ENCODE measurements at places on chromosomes 7 and 10.

DNA sequence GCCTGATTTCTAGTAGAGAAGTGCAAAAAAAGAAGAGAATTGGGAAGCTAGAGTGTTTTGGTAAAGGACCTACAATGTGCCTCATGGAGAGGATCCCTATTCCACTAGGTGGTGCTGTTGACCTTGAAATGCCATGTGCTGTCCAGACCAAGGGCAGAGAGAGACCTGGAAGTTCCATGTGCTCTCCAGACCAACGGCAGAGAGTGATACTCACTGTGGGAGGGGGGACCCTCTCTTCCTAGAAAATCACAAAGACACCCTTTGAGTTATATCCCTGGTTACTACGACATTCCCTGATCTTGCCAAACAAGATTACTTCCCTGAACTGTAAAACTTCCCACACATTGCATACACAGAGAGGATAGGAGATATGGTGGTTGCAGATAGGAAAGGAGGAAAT, 212.7 kb upstream of the ZNF804B start:
- DNase-seq = peak; percentile 21

- DNase-seq = peak; percentile 43
Measured at GRCh38 chr7:121395494-121395960, 581 bp downstream of the FAM3C start.

DNA sequence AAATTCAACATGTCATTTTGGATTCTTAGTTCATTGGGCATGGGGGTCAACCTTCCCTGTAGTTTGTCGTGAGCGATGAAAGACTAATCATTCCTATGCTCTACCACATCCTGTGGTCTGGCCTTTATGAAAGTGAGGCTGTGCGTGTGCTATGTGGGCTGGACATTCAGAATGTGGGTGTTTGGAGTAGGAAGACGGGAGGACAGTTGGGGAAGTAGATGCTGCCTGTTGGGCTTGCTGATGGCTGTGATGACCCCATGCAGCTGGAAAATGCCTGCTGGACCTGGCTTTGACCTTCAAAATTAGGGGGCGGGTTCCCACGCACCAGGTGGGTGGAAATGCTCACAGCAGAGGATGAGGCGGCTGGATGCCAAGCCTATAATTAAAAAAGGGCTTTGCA, 90.9 kb upstream of the MKI67 start:
- DNase-seq = no peak

DNA sequence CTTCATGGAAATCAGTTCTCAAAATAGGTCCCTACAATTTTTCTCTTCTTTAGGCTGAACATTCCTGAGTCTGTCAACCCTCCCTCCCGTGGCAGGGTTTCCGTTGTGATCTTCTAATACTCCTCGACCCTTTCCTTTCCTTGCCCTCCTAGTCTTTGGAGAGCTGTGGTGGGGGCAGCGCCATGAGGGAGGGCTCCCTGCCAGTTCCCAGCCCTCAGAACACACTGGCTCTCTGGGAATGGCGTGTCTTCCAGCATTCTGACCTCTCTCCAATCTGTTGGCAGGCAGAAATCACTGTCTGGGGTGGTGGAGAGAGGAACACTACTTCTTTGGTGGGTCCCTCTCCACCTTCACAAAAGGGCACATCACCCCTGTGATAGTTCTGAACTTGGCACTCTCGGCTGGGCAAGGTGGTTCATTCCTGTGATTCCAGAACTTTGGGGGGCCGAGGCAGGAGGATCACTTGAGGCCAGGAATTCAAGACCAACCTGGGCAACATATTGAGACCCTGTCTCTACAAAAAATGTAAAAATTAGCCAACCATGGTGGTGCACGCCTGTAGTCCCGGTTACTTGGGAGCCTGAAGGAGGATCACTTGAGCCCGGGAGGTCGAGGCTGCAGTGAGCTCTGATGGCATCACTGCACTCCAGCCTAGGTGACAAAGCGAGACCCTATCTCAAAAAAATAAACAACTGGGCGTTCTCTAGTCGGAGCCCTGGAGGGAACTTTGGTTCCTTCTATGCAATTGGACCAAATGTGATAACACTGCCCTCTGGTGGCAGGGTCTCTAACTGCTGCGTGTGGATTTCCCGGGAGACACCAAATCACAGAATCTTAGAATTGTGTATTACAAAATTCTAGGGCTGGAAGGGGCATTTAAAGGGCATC, 13.1 kb upstream of the ARPC1A start:
- peak; percentile 41 for DNase-seq

- no peak for DNase-seq
Measured at GRCh38 chr10:63738410-63738809, 217.2 kb downstream of the REEP3 start.

- no peak for DNase-seq
Measured at GRCh38 chr10:90621577-90621976, 236.3 kb downstream of the HTR7 start.

DNA sequence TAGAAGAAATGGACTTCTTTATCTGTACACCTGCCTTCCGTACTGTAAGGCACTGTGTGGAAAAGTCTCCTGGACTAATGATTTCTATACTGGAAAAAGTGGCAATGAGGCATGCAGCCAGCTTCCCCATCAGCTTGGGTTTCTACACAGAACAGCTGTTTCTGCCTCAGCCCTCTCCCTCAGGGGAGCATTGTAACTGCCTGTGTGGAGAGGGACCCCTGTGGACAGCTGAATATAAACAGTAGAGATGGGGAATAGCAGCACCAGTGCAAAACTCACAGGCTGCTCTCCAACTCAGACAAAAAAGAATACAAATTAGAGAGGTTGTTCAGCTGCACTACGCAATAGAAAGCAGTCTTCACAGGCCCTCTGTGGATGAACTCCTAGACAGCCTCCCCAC, 451.3 kb upstream of the MBL2 start:
- no peak for DNase-seq

GRCh38 chr7:141866974-141867373, 25.7 kb upstream of the PRSS37 start:
- DNase-seq = no peak

GRCh38 chr10:122490268-122490667, 28.9 kb downstream of the HTRA1 start:
- DNase-seq = no peak

DNA sequence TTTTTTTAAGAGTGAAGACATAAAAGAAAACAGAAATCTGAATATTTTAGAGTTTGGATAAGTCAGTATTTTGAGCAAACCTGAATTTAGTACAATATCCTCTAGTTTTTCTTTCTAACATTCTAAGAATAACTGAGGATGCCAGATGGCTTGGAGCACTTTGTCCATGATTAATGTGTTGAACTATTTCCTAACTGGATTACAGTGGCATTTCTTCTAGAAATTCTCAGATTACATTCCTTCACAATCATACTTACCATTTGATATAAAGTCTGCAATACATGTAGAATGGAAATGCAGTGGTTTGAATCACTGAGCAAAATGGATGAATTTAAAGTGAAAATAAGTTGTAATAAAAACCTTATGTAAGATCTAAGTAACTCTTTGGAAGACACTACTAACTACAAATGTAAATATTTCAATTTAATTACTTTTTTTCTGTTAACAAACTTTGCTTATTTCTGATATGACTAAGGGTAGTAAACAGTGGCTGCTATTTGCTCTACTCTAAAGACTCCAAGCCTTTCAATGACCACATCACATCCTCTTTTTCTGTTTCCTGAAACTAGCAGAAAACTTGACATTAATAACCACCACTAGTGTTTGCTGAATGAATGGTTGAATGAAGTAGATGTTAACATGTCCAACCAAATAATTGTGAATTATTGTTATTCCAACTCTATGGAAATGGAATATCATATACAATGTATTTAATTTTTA, 102.8 kb downstream of the PRKG1 start:
- no peak for DNase-seq

DNA sequence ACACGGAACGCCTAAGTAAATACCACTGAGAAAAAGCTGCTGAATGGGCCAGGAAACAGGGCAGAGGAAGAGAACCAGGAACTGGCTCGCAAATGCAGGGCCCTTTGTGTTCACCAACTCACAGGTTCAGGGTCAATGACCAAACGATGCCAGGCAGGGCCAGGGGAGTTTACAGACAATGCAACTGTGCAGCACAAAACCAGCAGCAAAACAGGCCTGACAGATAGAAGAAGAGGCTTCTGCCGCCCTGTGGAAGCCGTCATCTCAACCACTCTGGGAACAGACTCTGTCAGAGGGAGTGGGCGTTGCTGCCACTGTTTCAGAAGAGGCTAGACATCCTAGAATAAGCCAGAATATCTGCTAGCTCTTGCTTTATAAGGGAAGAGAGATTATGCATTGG, 117.9 kb downstream of the KMT2E start:
- peak; percentile 2 for DNase-seq

- no peak for DNase-seq
Measured at GRCh38 chr7:130989101-130989795, 255.2 kb upstream of the KLF14 start.

DNA sequence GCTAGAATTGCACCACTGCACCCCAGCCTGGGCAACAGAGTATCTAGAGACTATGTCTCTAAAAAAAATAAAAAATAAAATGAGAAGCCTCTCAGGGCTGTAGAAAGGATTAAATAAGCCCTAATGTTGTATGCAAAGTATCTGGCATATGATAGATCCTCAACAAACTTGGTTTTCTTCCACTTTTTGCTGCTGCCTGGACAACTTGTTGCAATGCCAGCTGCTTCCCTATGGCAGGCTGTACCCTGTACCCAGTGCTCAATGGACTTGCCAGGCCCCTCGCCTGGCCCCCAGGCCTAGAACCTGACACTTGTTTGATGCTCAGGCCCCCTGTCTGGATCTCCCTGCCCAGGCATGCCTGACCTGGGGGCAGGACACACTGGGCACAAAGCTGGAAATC, 28.5 kb upstream of the CDH23 start:
- no peak for DNase-seq

GRCh38 chr7:93728292-93728691, 153.8 kb upstream of the CALCR start:
- DNase-seq = no peak

DNA sequence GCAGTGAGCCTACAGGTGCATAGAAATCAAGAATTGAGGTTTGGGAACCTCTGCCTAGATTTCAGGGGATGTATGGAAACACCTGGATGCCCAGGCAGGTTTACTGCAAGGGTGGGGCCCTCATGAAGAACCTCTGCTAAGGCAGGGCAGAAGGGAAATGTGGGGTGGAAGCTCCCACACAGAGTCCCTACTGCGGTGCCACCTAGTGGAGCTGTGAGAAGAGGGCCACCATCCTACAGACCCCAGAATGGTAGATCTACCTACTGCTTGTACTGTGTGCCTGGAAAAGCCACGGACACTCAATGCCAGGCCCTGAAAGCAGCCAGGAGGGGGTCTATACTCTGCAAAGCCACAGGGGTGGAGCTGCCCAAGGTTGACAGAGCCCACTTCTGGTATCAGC, 533.5 kb downstream of the GPAM start:
- no peak for DNase-seq

- no peak for DNase-seq
Measured at GRCh38 chr7:155219947-155220769, 77.5 kb upstream of the INSIG1 start.

GRCh38 chr10:6956562-6956961, 376.5 kb upstream of the PRKCQ start:
- DNase-seq = no peak

GRCh38 chr10:33160151-33160550, 174.3 kb downstream of the NRP1 start:
- no peak for DNase-seq

DNA sequence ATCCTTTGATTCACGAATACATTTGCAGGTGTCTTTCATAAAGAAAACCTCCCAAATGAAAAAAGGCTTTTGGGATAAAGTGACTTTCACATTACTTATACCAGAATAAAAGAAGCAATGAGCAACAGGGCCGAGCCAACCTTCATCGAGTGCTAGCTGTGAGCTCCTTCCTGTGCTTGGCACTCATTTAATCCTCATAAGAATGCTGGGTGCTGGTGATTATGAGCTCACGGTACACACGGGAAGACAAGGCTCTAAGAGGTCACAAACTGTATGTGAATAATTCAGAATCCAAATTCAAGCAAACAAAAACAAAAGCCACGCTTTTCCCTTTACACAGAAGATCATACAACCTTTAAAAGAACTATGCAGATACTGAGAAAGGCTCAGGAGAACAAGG, 156.2 kb downstream of the COBL start:
- DNase-seq = no peak

GRCh38 chr10:34467364-34467763, 347.7 kb downstream of the PARD3 start:
- DNase-seq = no peak

- peak; percentile 21 for DNase-seq
Measured at GRCh38 chr7:90717296-90718060, 121.4 kb downstream of the CDK14 start.

DNA sequence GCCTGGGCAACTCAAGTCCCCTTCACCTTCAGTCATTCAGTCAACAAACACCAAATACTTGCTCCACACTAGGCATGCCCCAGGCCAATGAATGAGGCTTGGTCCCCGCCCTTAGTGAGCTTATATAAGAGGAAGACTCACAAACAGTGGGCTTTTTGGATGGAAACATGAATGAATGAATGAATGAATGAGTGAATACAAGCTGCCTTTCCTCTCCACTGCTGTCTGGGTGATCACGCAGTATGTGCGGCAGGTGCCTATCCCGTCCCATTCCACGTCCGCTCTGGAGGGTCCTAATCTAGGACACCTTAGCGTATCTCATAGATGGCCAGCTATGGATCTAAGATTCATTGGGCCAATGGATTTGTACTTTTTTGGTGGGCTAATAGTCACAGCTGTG, 19.8 kb upstream of the GTF2I start:
- no peak for DNase-seq

DNA sequence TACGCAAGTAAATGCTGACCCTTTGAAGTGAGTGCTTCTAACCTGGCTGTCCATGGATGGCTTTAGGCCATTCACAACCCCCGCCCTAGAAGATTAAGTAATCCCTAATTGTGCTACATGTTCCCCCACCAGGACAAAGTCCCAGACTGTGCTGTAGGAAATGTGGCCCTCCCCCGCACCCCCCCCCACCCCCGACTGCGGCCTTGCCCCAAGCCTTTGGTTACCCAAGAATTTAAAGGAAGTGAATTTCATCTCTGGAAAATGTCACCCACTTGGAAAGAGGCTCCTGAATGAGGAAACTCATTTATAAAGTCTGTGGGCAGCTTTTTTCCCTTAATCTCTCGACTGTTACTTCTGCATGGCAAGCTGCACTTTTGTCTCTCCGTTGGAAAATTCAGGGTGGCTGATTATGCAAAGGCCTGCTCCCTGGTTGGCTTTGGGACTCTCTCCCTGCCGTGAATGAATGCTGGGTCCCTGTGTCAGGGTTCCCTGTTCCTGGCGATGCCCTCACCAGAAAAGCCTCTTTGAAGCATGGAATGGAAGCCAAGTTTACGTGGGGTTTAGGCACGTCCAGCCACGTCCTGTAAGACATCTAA, 31.4 kb upstream of the AQP1 start:
- no peak for DNase-seq

GRCh38 chr7:70354409-70355169, 756.3 kb downstream of the AUTS2 start:
- no peak for DNase-seq
